NB4 (cell line): ENCODE measurements at places on chromosomes 1 and 21.

- no peak for DNase-seq
These were observed 611.2 kb upstream of the ADGRL4 start for GRCh38 chr1:79617777-79618176.

GRCh38 chr1:25106976-25107642, 125.2 kb downstream of the SYF2 start:
- DNase-seq = no peak

- DNase-seq = no peak
These were observed 31.6 kb upstream of the TENT5C start for GRCh38 chr1:117574161-117574835.

DNA sequence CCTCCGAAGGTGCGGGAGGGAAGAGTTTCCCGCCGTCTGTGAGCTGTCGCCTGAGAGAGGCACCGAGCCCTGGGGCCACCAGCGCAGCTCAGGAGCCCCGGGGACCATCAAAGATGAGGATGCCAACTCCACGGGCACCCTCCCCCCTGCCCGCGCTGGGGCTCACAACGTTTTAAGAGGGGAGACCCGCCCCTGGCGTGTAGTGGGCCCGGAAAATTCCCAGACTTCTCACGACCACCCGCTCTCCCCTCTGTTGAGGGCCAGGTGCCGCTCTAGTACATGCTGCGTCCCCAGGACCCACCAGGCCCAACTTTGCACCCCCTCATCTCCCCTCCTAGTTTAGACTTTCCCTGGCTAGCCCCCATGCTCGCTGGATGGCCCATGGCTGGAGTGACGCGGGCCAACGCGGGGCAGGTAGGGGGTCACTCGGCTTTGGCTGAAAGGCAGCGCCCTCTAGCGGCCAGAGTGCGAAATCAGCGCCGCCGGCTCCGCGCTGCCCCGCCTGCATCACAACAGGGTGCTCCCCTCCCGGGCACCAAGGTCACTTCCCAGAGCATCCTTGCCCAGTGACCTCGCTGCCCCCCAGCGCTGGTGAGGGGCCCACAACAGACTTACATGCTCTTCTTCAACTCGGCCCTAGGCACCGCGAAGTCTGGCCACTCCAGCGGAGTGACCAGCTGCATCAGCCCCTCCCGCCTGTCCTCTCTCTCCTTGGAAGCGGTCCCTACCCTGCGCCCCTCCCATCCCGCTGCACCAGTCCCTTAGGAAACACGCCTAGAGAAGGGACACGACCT, 1.8 kb downstream of the CD160 start:
- DNase-seq = peak; percentile 63

DNA sequence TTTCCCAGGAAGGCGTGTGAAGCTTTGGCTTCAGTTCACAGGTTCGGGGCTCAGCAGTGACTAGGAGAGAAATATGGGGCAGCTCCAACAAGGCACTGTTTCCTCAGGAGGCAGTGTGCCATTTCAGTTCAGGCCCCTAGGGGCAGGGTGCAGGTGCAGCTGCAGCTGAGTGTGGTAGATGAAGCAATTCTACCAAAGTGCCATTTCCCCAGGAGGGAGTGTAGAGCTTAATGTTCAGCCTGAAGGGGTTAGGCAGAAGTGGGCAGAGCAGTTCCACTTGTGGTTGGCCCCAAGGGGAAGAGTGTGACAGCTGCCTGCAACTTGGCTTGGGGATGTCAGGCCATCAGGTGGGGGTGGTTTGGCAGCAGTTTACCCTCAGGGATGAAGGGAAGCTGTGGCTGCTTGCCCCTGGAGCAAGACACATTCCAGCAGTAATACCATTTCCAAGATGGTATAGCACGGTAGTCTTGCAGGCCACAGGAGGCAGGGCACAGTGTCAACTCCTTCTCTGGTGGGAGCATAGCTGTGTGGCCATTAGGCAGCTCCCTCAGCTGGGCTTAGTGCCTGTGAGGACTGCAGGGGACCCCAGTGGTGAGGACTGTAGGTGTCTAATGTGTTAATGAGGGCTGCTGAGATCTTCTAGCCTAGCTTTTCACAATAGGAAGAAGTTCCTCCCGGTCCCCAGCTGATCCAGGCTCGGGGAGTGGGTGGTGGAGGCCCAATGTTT, 34.7 kb downstream of the RGSL1 start:
- DNase-seq = peak; percentile 98

DNA sequence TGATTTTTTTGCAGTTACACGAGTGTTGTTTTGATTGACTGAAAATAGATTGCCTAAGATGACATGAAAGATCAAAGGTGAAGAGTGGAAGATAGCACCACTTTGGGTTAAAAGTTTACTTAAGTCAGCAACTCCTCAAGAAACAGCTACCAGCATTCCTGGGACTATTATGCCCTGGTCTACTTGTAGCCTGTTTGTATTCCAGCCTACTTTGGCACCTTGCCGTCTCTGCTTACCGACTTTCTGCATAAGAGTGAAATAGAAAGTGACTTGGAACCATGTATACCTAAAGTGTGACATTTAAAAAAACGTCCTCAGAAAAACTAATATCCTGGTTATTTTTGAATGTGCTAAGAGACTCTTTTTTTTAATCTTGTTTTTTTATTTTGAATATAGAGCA, 631.5 kb upstream of the PTBP2 start:
- no peak for DNase-seq

GRCh38 chr1:155052439-155053395, 1.6 kb downstream of the ADAM15 start:
- DNase-seq = peak; percentile 69

DNA sequence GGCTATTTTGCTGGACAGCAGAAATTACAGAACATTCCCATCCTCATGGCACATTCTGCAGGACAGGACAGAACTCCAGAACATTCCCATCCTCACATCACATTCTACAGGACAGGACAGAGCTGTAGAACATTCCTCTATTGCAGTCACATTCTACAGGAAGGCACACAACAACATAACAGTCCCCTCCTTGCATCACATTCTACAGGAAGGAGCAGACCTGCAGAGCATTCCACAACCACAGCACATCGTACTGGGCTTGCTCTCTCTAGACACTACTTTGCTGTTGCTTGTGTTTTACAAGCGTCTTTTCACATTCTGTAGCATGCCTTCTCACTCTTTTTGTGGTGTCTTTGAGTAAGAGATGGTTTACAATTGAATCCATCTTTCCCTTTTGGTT, 26.8 kb upstream of the ABCB10 start:
- no peak for DNase-seq

DNA sequence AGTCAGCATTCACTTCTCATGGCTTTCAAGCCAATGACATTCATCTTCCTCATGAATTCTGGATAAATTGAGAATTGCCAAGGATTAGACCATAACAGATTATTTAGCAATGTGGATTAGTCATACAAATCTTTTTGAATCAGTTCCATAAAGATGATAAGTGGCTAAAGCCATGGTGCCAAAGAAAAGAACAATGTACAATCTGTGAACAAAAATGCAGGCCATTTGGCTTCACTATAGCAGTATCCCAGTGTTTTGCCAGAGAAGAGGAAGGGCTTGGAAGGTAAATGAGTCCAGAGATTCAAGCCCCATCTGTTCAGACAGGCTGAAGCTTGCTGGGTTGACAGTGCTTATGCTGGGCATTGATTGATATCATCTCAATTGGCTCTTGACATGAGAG, 376.4 kb upstream of the LRRC7 start:
- DNase-seq = no peak

- DNase-seq = no peak
These were observed 39.4 kb downstream of the MAST2 start for GRCh38 chr1:45842786-45843185.

GRCh38 chr1:92066321-92066720, 8.9 kb downstream of the SETSIP start:
- DNase-seq = no peak

- no peak for DNase-seq
These were observed 142.1 kb downstream of the DPYD start for GRCh38 chr1:97778718-97779117.

DNA sequence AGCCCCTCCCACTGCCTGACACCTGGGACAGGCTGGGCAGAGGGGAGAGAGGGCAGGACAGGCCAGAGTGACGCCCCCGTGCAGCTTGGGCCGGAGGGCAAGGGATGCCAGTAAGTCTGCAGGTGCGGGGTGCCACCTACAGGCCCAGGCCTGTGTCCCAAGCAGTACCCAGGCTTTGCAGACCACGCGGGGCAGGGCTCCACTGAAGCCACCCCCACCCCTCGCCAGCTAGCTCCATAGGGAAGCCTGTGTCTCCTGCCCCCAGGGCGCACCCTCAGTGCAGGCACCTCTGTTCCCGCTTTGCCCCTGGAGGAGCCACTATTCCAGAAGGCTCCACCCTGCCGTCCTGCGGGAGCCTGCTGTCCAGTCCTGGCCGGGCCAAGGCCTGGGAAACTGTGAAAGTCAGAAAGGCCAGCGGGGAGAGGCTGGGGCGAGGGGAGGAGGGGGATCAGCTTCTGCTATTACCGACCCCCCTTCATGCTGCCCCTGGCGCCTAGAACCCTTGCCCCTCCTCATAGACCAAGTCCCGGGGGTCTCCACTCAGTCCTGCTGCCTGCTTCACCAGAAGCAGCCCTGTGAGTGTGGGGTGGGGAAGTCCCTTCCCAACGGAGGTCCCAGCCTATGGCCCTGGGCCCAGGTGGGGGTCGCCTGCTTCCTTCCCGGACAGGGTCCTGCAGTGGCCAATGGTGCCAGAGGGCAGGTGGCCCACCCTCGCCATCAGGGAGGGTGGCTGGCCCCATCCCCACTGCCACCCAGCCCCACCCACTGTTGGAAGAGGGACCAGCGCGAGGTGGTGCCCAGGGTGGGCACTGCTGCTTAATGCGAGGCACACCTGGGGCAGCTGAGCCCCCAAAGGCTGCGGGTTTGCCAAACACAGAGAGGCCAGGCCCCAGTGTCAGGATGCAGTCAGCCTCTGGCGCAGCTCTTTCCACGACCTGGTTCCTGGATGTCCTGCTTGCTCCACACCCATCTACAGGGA, 54.4 kb downstream of the KCNAB2 start:
- DNase-seq = peak; percentile 30

GRCh38 chr21:38965910-38966504, 160.3 kb downstream of the ETS2 start:
- no peak for DNase-seq

- no peak for DNase-seq
These were observed 96.5 kb upstream of the WNT4 start for GRCh38 chr1:22239378-22239777.

DNA sequence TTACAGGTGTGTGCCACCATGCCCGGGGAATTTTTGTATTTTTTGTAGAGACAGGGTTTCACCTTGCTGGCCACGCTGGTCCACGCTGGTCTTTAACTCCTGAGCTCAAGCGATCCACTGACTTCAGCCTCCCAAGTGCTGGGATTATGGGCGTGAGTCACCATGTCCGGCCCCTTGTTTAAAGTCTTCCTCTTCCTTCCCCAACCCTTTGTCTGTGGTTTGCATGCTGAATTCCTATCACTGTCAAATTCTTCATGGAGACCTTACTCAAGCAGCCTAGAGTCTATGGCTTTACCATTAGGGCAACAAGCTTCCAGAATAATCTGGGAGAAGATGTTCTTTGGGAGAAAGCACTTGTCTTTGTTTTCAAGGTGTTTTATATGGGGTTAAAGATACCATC, 34.7 kb downstream of the B3GALT5 start:
- peak; percentile 15 for DNase-seq

- DNase-seq = peak; percentile 43
These were observed 6.1 kb upstream of the RNF223 start for GRCh38 chr1:1080122-1080757.

GRCh38 chr21:29181799-29182470, 51.5 kb downstream of the MAP3K7CL start:
- DNase-seq = no peak

- peak; percentile 73 for DNase-seq
These were observed 160.2 kb upstream of the COA6 start for GRCh38 chr1:234212764-234213657.

GRCh38 chr1:19643602-19644394, at the start of gene NBL1:
TSS of gene NBL1 (plus strand) at chr1:19644311. CDS start at chr1:19655031, 10,720 bp downstream.
- DNase-seq = peak; percentile 72

- peak; percentile 1 for DNase-seq
These were observed 154.2 kb downstream of the ZP4 start for GRCh38 chr1:237736372-237737029.

DNA sequence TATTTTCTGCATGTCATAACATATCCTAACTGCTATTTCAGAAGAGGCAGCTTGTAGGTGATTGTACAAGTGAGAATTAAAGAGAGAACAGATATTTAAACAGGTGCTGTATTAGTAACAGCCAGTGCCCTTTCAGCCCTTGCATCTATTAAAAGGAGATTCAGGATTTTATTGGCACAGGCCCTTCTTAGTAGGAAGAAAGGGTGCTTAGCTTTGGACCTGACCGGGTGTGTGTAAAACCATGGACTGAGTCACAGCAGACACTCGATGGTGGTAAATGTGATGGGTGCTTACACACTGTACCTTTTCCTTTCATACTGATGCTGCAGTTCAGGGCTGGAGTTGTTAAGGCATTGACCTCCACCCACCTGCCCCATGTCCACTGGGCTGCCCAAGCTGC, 12.7 kb upstream of the CD101 start:
- DNase-seq = no peak

- no peak for DNase-seq
These were observed 1.4 kb downstream of the SLFNL1 start for GRCh38 chr1:41020109-41020576.

DNA sequence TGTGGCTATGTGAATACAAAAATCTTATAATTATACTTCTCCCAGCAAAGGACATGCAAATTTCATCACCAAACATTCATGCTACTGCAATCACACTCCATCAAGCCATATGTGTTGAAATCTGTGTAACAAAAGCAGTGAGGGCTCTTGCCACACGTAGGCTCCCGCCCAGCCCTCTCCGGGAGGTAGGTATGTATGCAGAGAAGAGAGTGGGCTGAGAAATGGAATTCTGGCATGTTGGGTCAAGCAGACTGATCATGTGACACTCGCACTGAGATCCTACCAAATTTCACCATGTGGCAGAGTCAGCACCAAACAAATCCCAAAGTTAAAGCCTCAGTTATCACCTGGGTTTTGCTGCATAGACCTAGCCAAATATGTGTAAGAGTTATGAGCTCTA, 49.7 kb downstream of the APP start:
- no peak for DNase-seq

DNA sequence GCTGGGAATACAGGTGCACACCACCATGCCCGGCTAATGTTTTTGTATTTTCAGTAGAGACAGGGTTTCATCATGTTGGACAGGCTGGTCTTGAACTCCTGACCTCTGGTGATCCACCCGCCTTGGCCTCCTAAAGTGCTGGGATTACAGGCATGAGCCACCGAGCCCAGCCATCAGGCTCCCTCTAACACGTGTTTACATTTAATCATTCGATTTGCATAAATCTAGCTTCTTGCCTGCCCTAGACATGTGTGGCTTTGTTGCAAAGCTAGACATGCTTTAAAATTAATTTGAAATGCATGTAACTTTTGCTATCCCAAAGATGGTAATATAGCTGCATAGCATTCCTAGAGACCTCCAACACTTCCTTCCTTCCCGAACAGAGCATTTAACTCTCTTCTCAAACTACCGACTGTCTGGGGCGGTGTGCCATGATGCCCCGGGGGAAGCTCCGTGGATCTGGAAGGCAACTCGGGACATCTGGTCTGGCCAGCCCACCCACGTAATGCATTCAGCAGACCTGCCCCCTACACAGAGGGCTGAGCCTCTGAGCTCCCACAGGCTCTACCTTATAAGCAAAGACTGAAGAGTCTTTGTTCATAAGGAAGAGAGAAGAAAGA, 34.6 kb upstream of the NID1 start:
- DNase-seq = no peak

- DNase-seq = no peak
These were observed 204.8 kb downstream of the SETD4 start for GRCh38 chr21:35855484-35855883.

- no peak for DNase-seq
These were observed 15.5 kb upstream of the FAM78B start for GRCh38 chr1:166182281-166182680.

GRCh38 chr1:226033582-226033981, 28.9 kb upstream of the H3-3A start:
- no peak for DNase-seq

- no peak for DNase-seq
These were observed 736.9 kb upstream of the ADAMTS5 start for GRCh38 chr21:27703791-27704190.
